ENCODE measurements at places on chromosomes 6 and 20.
A peak's percentile ranks its signal among the peaks of the same experiment; 100 is the strongest.

- no peak for DNase-seq
These were observed 214.0 kb downstream of the WDR27 start for GRCh38 chr6:169487579-169488436.

DNA sequence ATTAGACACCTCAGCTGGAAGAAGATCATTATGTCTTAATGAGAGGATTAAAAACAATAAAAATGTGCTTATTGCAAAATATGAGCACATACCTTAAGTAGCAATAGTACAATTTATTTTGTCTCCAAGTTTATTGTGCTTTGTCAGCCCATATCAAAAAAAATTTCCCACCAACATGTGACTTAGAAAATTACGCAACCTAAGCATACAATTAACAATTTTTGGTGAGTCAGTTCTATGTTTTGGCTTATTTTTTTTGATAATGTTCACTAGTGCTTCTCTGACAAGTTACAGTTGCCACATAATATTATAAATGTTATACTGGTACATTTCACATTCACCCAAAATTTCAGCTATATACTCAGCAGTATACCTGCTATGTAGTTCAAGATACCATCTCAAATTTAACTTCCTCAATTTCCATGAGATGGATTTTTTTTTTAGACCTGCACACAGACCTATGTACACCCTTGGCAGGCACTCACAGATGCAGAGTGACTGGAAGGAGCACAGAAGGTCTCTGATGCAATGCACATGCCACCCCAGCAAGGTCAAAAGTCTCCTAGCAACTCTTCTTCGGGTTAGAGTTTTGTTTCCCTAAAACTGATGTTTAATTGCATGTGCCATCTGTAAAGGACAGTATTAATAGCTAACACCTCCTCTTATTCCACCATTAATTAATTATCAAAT is 112.4 kb downstream of the PRKN start:
- DNase-seq: no peak

- DNase-seq: peak; percentile 66
These were observed at the start of gene SAMD10 for GRCh38 chr20:63979557-63980316. Gene SAMD10, minus strand, starts transcription at chr20:63979642. Its CDS starts 175 bp downstream, at chr20:63979467.

DNA sequence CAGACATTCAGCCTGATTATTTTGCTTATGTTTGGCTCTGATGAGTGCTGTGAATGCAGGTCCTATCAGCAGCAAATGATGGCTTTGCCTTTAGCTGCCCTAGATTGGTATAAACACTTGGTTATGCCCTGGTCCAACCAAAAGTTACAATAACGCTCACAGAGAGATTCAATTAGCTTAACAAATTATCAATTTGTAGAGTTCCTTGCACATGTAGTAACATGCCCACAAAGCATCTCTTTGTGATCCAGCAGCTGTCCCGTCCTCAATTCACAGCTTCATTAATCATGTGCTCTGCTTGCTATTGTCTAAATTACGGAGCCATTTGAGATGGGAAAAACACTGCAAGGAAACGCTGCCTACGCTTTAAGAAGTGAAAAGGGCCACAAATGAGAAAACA is 457.9 kb downstream of the HDGFL1 start:
- DNase-seq: no peak

DNA sequence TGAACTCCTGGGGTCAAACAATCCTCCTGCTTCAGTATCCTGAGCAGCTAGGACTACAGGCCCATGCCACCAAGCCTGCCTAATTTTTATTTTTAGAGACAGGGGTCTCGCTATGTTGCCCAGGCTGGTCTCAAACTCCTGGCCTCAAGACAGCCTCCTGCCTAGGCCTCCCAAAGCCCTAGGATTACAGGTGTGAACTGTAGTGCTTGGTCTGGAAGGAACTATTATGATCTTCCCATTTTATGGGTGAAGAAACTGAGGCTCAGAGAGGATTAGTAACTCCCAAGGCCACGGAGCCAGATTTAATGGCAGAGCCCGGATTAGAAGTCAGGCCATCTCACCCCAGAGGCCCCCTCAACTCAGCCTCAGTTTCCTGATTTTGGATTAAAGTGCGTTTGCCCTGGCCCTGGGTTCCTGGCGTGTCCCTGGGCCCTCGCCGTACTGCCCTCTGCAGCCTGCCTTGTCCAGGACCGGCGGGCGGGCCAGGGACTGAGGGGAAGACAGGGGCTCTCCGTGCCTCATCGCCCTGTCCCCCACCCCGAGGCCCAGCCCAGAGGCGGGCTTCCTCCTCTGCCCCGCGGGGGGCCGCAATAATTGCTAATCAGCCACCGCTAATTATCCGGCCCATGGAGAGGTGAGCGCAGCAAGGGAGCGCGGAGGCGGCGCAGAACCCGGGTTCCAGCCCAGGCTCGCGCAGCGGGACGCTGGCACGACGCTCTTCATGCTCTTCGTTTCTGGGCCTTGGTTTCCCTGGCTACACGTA is 34.9 kb downstream of the CD40 start:
- DNase-seq: no peak

DNA sequence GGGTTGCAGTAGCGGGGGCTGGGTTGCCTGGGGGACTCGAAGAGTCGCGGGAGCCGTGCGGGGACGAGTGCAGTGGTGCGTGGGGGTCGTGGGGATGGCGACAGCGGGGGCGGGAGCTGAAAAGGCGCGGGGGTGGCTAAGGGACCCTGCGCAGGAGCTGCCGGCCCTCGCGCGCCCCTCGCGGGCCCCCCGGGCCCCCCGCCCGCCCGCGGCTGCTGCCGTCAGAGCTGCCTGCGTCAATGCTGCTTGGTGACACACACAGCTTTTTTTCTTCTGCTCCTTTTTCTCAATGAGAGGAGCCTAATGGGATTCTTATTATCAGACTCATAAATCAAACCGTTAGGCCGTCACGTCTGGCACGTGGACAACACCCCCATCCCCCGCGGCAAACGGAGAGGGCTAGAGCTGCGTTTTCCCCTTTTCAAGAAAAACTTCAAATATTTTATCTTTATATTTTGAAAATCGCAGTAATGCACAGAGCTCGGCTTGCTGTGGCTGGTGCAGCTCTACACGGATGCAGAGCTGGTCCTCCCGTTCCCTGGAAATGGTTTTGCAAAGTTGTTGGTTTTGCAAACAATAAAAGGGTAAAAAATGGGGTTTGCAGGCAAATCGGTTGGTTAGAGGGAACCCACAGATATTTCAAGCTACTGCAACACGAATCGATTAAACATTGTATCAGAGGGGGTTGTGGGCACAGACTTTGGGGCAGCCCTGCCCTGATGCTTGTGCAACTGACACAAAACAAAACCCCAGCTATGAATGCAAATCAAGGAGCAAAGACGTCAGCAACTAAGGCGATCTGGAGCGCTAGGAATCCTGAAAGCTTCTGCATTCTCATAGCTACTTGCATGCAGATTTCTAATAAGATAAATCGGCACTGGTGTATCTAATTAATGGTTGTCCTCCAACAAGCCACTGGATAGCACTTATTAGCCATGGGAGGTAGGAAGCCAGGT is 161.4 kb downstream of the TBXT start:
- no peak for DNase-seq

GRCh38 chr6:167941822-167942221 is 55.6 kb upstream of the KIF25 start:
- DNase-seq: no peak

DNA sequence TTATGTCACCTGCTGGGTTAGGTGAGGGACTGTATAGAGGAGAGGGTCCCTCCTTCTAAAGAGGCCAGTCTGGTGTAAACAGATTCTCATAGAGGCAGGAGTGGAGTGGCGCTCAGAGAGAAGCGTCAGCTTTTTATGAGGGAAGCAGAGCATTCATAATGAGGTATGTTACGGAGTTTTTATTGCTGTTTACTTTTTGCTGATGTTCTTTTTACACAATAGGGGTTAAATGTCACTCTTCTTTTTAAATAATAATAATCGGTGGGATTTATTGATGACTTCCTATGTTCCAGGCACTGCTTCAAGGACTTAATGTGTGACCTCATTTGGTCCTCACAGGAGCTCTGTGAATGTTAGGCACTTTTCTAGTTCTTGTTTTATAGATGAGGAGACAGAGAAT is 79.9 kb downstream of the L3MBTL3 start:
- no peak for DNase-seq

DNA sequence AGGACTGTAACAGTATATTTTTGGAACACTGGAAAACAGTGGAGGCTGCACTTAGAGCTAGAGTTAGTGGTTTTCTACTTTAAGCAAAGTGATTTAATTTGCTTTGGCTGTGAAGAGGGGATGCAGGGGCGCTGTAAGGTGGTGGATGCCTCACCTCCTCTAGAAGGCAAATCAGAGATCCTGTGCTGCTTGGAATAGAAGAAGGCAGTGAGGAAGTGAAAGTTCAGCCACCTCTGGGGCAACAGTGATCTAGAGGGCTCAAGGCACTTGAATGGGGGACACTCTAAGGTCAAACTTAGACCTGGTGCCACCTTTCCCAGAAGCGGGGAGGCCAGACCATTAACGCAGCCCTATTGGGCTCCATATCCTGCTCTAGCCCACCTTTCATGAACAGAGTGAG is 19.0 kb upstream of the SNRPB2 start:
- DNase-seq: no peak

DNA sequence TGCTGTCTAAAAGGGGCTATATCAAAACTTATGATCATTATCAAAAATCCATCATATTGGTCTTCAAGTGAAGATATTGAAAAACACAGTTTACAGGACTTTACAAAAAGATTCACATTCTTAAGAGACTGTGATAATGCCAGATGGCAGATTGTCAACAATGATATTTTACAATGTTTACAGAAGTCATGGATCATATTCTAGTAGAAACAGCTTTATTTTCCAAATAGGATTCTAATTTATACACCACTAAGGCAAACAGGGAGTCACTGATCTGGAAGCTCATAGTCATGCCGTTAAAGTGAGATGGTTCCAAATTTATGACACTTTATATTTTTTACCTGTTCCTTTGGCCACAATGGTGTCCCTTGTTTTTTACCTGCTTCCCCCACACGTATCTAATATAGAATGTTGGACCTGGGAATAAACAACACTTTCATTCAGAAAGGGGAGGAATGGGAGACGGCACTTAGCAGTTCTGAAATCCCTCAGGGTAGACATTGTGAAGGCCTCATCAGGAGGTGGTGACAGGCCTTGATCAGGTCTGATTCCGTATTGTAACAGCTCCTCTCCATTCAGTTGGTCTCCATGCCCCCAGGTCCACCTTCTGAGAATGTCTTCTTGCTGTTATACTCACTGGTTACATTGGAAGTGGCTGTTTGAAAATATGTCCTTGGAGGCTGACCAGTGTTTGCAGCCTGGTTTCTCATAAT is 228.6 kb downstream of the ADGB start:
- no peak for DNase-seq

GRCh38 chr6:107819964-107820337 is 4.2 kb downstream of the SCML4 start:
- no peak for DNase-seq

- no peak for DNase-seq
These were observed 51.4 kb downstream of the ERMARD start for GRCh38 chr6:169802790-169803189.

DNA sequence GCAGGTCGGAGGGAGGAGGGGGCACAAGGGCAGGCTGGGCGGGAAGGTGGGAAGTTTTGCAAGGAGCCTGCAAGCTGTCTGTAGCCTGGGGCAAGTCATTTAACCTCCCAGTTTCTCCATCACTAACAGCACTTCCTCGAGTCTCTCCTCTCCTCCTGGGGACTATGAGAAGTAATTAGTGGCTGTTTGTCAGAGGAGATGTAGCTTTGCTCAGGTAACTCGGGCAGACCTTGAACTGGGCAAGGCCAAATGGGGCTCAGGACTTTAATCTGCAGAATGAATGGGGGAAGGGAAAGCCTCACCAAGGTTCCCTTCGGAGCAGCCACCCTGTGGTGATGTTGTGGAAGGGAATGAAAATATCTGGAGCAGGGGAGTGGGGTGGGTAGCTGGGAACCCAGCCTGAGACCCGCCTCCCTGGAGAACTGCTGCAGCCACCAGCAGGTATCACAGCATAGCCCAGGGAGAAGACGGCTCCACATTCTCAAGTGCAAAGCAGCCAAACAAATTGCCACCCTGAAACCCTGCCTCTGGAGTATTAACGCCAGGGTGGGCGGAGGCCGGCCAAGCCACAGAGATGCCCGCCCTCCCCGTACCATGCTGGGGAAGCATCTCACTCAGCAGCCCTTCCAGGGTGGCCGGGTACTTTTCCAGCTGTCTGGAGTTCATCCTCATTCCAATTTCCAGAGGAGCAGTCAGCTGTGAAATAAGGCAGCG is 6.1 kb upstream of the LEMD2 start:
- no peak for DNase-seq

GRCh38 chr20:44166477-44166876 is 20.5 kb downstream of the JPH2 start:
- DNase-seq: no peak

Data from GM12891 (cell line).